ENCODE measurements at places on chromosomes 16 and 17.

GRCh38 chr17:41061964-41062363 is 2.0 kb upstream of the KRTAP2-3 start:
- no peak for DNase-seq

- no peak for DNase-seq
Observed at GRCh38 chr17:68320943-68321555, 29.8 kb downstream of the ARSG start.

- no peak for DNase-seq
Observed at GRCh38 chr17:7114875-7115614, 423 bp upstream of the ASGR2 start.

DNA sequence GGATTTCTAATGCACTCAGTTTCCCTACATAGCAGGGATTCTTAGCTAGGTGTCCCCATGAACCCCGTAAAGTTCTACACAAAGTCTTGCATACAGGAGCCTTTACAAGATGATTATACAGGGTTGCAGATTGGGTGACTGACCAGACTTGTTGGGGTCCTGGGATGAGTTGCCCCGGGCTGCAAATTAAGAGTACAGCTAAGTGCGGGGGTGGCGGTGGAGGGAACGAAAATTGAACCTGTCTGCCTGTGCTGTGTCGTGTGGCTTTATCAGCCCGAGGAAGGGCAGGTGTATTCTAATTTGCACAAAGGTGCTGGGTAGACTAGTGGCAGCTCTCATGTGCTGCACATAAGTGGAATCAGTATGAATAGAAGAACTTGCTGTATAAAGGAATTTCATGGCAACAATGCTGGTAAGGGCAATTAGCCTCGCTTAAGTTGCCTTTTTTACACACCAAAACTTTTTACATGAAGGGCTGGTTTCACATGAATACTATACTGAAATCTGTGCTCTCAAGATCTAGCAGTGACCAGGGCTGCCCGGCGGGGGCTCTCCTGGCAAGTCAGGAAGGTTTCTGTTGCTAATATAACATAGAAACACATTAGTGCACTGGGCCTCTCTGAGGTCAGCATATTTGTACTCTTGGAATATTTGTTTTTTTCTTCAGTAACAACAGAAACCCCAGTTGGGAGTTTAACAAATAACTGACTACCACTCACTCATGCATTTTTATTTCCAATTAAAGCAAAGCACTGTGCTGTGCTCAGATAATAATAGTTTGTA is 50.7 kb downstream of the ADCY7 start:
- DNase-seq: no peak

DNA sequence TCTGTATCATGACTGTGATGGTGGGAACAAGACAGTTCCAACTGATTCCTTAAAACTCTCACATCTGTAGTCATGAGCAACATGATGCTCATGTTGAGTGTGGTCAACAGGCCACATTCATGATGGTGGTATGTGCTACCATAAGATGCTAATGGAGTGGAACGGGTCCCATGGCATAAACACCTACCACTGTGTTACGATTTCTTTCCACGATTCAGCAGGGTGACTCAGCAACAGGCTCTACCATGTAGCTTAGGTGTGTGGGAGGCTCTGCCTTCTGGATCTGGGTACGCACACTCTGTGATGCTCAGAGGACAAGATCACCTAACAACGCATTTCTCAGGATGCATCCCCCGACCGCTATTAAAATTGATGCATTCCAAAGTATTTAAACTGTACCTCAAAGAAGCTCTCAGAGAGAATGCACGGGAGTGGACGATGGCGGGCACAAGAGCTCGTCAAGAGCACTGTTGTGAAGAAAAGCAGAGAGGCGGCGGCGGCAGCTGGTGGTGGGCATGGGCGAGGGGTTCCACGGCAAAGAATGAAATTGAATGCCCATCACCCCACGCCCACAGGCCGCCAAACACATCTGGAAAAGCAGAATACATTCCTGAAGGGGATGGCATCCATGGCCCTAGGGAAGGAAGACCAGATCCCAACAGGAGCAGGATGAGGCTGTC is 133.3 kb downstream of the ZNF778 start:
- DNase-seq: no peak

DNA sequence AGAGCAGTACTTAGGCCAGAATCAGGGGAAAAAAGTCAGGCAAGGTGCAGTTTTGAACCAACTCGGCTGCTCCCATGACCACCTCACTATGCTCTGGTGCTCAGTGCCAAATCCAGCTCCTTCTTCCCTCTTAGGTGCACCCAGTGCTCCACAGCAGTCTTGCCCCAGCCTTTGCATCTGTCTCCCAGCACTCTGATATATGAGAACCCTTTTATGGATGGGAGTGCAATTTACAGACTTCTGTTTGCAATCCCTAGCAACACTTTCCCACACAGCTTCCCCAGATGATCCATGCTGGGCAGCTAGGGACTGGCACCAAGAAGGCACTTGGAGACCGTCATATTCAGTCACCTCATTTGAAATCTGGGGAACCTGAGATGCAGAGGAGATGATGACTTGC is 267.9 kb upstream of the CCL2 start:
- DNase-seq: no peak

DNA sequence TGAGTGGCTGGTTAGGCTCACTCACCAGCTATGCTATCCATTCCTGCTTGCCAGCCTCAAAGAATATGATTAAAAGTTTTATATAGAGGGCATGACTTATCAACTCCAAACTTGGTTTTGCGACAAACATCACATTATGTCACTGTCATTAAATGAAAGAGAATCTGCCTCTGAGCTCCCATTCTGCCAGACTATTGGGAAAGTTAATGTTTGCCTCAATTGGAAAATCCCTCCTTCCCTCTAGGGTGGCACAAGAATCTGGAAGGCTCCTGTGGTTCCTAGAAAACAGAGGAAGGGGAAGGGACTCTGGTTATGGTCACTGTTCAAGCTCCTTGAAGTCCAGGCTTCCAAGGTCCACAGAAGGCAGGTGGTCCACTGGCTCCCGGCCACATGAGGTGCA is 50.5 kb upstream of the TEX2 start:
- DNase-seq: no peak

GRCh38 chr16:60731329-60732050 is 1304.7 kb downstream of the CDH8 start:
- no peak for DNase-seq
